ENCODE measurements at places on chromosomes 2 and 18.

- DNase-seq: no peak
Measured at GRCh38 chr2:20400306-20400705, 46.6 kb upstream of the RHOB start.

GRCh38 chr2:4668381-4668780 is 965.0 kb downstream of the DCDC2C start:
- DNase-seq: no peak

DNA sequence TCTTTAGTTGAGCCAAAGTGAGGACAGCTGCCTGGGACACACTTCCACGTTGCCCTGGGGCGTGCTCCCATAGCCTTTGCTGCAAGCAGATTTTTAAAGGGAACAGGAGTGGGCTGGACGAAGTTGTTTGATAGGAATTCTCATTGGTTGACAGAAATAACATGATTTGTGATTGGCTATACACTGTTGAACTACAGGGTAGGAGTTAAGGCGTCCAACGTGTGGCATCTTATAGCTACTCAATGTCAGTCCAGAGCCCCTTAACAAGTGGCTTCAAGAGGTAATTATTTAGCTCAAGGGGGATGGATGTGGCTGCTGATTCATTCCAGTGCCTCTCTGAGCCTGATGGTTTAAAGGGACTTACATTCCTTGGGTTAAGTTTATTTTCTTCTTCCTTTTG is 65.5 kb downstream of the ACAA2 start:
- no peak for DNase-seq

DNA sequence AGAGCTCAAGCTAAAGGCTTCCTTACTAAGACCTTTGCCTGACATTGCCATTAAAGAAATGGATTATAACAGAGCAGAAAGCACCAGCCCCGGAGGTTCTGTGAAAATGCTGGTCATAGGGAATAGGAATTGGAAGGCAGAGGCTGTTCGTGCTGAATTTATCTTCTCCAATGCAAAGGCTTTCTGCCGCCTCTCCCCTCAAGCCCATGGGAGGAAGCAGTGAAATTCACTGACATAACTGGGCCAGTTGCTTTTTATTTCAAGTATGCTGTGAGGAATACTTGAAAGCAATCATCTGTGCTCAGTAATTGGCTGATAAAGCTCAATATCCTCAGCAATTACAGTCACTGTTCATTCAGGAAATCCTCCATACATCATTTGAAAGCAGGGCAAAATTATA is 85.4 kb upstream of the LINC00305 start:
- DNase-seq: no peak

All from stimulated activated CD4-positive, alpha-beta T cell treated with anti-CD3 and anti-CD28 coated beads, Interleukin-12 subunit alpha, Interleukin-12 subunit beta, amount 100 ng/mL, for 24 hours (primary cell).